ENCODE measurements at places on chromosomes 6 and 20.

DNA sequence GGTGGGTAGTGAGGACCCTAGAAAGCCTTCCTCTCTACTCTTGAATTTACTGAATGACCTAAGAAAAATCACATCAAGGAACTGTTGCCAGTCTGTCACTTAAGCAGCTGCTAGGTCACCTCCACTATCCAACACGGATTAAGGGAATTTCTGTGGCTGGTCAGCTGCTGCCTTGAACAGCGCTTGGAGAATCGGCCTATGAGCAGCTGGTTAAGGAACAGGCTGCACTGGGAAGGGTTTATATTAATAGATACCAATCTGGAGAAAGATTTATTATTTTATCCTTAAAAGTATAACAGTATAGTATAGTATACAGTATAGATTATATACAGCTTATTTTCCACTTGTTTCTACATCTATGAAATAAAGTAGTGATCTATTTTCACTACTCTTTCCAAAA lies 6.5 kb downstream of the PTPRK start:
- DNase-seq = no peak

DNA sequence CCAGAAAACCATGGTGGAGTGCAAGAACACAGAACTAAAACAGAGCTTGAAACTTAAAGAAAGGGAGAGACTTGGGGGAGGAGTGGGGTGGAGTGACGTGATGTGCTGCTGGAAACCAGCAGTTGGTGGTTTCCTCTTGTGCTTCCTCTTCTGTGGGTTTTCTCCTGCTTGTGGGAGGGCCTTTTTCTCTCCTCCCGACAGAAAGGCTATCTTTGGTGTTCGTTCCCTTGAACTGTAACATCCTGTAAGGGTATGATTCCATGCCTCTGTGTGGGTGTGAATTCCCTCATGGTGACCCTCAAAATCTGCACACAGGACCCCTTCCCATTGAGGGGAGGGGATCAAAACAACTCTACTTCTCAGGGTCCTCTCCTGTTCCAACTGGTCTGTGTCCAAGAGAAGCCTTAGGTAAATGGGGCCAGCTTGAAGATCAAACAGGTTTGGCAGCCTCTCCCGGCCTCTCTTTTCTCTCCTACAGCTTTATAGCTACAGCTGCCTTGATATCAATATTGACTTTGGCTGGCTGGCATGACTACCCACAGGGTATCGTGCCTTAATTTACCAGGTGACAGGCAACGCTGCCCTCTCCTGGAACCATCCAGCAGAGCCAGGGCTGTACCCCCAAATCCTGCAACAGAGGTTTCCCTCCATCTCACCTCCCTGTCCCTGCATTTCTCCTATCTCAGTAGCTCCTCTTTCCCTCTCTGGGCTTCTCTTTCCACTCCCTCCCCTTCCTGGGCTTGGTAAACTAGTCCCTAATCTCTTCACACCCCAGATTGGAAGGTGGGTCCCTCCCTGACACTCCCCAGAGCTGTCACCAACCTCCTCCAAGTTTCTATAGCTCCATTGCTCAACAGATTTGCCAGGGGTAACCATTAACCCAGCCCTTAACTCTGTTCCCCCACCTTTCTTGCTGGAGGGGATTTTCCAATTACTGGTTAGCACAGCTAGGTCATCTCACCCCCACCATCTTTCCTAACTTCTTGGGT lies 1.5 kb upstream of the MSH5 start:
- peak; percentile 82 for DNase-seq

- DNase-seq = no peak
Observed at GRCh38 chr6:14635934-14636591, 518.5 kb downstream of the CD83 start.

DNA sequence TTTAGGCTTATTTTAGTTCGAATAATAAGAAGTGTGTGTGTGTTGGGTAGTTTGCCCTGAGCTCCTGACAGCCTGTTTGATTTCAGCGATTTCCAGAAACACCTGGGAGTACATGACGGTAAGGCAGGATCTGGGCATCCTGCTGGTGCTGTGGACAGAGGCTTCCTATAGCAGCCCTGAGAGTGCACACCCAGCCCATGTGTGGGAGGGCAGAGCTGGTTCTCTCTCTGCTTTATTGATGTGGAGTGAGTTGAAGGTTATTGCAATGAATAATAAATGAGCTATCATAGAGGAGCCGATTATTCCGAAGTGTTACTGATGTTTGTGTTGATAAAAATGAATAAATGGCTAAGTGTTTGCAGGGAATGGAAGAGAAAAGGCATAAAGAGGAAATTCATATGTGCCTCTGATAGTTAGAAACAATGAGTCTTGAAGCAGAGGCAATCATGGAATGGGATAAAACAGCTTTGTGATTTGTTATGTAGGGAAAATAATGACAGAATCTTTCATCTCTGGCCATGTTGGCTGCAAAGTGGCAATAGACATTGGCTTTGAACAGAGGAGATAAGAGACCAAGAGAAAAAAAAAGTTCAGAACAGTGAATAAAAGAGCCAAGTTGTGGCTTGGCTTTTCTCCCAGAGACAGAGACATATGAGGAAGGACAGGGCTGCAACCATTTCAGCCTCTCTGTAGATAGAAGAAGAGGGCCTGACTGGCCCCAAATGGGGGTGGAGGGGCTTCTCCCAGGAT lies 166.2 kb upstream of the CHD6 start:
- no peak for DNase-seq

DNA sequence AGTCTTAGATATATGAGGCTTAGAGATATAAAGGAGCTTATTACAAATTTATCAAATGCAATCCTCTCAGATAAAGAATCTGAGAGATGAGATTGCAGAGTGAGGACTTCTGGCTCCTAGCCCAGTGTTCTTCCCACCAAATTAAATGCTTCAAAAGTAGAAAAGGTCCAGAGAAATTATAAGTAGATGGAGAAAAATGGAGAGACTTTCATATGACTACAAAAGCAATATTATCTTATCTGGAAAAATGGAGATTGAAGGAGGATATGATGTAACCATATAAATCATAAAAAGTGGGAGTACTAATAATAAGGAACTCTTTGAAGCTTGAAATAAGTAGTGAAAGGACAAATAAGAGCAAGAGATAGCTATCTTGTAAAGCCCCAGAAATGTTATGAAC lies 2.8 kb downstream of the KCTD20 start:
- no peak for DNase-seq

DNA sequence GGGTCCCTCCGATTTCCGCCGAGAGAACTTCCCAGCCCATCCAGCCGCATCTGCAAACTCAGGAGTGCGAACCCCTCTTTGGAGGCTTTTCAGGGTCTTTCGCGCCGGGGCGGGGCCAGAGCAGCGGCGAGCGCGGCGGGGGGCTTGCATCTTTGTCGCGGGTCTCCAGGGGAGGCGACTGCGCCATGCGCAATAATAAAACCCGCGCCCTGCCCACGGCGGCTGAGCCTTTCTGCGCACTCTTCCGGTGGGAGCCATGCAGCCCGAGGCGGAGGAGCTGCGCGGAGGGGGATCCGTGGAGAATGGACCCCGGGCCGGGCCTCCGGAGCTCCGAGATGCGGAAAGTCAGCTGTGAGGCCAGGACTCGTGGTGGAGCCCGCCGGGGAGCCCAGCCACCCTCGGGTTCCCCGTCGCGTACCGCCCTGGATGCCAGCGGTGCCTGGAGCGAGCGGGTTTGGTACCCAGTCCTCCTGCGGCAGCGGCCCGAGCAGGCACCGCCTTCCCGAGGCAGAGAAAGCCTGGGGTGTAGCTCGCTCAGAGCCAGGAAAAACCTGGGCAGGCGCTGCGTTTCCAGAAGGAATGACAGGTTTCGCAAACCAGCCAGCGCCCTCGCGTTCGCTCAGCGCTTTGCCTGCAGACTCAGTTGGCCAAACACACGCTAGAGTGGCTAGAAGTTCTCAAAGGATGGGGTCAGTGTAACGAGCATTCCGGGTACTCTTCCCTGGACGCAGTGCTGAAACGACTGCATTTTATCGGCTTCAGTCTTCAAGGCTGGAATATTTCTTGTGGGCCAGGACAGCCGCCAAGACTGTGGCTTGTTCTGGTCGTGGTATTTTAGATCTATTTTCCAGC lies 1.2 kb downstream of the AKAP12 start:
- no peak for DNase-seq

Measured in stromal cell of bone marrow (primary cell).